Pons (tissue), 1 donor: ENCODE measurements at places on chromosomes 7 and 10.

DNA sequence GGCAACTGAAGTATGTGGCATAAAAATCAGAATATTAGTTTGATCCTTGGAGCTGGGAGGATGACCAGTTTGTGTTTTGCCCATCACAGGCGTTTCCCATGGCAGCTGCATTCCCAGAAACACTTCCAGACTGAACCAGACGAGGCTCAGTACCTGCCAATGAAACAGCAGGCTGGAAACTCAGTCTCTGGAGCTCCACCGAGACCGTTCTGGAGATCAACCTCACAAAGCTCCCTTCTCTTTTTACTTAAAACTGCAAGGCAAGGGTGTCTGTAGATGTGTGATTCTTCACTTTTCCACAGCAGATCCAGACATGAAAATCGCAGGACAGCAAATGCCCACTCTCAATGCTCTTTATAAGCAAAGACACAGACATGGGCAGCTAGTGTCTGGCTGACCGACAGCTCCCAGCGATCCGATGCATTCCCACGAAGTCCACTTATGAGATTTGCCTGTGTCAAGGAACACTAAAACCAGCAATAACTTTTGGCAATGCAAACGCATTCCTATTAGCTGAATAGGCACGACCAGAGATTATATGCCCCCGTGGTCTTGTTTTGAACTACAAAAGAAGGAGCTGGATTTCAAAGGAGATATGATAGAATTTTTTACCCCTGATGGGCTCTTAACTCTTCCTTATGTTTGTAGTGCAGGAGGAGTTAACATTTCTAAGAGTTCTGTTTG lies 72.6 kb downstream of the ADAM12 start:
- no peak for DNase-seq

- DNase-seq = no peak
These were observed 29.3 kb downstream of the CRHR2 start for GRCh38 chr7:30652698-30653641.

DNA sequence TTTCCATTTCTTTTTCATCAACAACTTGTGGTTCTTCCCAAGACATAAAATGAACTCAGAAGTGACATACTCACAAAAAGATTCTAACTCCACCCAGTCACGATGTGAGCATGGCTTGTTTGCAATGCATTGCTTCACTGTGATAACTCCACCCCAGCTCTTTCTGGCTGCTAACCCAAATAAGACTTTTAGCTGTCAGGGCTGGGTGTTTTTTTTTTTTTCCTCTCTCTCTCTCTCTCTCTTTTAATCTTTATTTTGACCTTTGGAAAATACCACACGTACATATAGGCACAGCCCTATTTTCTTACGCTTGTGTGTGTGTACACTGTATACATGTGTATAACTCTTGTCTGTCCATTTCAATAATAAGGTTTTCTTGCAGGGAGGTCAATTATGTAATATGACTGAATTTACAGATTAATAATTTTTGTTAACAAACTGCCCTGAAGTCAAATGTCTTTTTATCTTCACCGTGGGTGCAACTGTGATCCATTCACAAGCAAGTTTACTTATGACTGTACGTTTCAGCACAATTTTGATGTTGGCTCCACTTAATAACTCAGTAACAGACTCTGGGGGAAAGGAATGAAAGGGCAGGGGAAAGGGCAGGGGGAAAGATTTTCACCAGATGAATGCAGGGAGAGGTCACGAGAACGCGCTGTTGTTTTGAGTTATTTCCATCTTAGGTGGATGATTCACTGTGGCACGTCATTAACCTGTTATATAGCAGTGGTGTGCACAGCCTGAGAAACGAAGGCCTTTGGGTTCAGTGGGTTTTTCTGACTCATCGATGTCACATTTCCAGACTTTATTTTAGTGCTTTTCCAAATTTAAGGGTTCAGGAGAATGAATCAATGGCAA lies 49.1 kb downstream of the APBB1IP start:
- peak; percentile 22 for DNase-seq

DNA sequence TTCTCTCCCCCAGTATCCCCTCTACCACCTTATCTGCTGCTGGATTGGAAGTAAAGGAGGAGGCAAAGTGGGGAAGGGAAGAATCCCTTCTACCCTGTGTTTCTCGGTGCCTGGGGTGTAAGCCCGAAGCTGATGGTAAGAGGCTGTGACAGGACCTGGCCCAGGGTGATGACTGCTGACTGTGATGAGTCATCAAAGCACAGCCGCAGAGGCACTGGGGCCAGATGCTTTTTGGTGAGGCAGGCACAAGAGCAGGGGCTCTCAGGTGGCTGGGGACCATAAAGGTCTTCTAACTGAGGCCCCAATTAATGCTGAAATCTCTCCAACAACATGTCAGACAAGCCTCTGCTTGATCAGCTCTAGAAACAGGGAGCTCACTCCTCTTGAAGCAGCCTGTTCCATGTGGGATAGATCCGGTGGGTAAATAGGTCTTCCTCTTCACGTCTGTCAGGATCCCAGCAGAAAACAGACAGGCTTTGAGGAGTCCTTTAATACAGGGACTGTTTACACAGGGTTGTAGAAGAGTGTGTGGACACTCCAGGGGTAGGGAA lies 86.1 kb upstream of the PCBD1 start:
- no peak for DNase-seq

DNA sequence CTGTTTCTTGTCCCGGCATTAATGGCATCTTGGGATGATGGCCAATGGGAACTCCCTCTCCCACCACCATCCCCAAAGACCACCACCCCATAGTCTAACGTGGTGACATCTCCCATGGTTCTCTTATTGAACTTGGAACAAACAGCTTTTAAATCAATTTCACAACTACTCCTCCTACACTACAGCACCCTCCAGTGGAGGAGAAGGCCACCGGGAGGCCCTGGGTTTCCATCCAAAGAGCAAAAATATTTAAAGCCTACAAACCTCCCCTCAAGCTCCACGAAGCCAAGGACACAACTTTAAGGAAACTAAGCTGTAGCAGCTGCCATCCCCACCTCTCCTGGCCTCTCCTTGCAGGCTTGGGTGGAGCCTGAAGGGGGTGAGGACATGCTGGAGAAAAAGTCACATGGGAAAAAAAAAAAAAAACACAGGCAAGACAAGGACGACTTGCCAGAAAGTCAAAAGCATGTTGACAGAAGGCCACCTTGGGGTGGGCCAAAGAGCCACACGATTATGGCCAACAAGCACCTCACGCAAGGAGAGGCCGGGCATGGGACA lies 94.0 kb upstream of the LANCL2 start:
- DNase-seq = no peak

DNA sequence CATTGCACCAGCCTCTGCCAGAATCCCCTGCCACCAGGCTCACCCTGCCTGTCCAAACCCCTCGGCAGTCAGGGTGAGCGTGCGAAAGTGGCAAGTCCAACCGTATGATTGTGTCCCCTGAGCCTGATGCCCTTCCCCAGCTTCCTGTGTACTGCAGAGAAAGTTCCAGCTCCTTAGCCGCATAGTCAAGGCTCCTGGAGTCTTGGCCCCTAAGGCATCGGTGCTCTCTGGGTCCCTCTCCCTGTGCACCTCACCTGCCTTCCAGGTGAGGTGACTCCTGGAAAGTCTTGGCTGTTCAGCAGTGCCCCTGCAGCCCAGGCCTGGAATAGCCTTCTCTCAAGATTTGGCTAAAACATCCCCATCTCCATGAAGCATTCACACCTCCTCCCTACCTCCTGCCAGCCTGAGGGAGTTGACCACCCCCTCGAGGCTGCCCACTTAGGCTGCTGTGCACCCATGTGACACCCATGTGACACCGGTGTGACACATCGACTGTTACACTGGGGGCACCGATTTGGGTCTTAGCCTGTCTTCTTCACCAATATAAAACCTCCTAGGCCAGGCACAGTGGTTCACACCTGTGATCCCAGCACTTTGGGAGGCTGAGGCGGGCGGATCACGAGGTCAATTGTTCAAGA lies 56.1 kb upstream of the ELN start:
- DNase-seq = no peak

- DNase-seq = no peak
These were observed at the start of gene LRRC17 for GRCh38 chr7:102912742-102913141. LRRC17 (plus strand) TSS chr7:102913000; CDS start chr7:102933914, 20,914 bp downstream.

DNA sequence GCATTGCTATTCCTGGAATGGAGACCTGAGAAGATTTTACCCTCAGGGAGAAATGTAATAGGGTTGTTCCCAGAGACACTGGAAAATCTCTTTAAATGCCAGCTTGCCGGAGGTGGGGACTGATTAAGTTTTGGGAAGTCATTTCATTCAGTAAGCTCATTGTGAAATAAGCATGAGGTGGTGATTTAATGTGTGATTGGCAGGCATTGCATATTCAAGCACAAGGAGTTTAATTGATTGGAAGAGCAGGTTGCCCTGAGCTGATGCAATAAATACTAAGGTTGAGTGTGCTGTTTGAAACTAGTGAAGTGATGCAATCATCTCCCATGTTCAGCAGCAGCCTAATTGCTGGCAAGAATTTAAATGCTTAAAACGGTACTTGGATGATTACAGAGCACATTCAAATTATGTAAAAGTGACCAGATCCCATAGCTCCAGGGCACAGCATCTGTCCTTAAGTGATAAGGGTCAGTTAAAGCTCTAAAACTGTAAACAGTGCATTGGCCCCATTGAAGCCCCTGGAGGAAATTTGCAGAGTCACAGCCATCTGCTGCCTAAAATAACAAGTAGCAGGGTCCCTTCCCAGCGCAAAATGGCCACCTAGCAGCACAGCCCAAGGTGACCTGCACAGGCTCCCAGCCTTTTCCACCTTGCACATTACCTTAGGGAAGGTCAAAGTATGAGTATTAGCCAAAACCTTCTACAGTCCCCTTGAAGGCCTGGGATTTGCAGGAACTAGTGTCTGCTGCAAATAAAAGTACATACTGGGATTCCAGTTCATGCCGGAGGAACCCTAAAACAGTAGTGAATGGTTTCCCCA lies 92.1 kb downstream of the CCDC71L start:
- DNase-seq = no peak

GRCh38 chr10:58932577-58933314 lies 243.7 kb upstream of the PHYHIPL start:
- no peak for DNase-seq

GRCh38 chr7:125127304-125127703 lies 197.7 kb upstream of the POT1 start:
- DNase-seq = no peak

DNA sequence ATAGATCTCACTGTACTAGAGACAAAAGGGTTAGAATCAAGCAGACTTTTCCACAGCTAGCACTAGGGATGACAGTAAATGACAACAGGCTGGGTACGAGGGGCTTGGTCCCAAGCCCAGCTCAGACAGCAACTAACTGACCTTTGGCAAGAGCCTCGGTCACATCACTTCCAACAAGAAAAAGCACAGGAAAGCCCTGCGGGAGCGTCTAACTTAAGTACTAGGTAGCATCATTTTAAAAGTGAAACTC lies 22.8 kb downstream of the CALML3 start:
- DNase-seq = no peak

- DNase-seq = no peak
These were observed 104.1 kb downstream of the GRB10 start for GRCh38 chr7:50678586-50678985.

DNA sequence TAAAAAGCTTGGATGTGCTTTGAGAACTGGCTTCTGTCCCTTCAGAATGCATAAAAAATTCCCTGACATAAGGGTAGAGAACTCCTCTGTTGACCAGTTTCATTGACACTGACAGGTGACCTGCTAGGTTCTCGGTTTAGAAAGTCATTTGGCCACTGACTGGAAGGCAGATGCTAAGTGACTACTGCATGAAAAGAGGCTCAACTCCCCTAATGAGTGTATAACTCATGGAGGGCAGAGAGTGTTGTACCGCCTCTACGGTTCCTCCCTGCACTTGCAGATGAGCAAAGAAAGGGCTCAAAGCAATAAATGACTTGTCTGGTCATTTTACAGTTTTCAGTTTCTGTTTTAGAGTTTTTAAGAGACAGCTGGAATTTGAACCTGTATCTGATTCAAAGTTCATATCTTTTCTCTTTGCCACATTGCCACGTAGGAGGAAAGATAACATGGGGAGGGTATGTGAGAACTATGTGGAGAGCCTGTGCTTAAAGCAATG lies 2.9 kb upstream of the FGL2 start:
- DNase-seq = no peak

DNA sequence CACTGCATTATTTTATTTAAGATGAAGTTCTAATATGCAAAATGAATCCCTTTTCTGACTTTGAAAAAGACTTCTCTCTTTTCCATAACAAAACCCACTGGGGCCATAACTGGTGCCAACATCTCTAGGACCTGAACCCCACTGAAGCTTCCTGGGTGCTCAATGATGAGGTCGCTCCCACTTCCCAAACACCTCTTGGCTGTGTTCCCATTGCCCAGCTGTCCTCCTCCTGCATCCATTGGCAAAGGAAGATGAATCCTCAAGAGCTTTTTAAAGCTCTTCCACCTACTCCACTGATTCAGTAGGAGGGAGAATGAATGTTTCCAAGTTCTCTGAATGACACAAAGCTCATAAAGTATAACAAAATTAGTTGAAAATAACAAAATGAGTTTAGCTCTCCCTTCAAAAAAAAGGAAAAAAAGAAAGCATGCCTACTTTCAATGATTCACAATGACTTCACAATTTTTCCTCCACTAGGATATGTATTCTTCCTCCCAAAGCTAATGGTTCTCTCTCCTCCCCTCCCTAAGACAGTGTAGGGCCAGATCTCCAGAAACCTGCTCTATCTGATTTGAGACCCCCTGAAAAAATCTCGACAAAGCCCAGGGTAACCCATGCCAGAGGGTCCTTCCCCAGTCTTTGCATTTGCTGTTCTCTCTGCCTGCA lies 64.8 kb downstream of the SORBS1 start:
- DNase-seq = no peak

DNA sequence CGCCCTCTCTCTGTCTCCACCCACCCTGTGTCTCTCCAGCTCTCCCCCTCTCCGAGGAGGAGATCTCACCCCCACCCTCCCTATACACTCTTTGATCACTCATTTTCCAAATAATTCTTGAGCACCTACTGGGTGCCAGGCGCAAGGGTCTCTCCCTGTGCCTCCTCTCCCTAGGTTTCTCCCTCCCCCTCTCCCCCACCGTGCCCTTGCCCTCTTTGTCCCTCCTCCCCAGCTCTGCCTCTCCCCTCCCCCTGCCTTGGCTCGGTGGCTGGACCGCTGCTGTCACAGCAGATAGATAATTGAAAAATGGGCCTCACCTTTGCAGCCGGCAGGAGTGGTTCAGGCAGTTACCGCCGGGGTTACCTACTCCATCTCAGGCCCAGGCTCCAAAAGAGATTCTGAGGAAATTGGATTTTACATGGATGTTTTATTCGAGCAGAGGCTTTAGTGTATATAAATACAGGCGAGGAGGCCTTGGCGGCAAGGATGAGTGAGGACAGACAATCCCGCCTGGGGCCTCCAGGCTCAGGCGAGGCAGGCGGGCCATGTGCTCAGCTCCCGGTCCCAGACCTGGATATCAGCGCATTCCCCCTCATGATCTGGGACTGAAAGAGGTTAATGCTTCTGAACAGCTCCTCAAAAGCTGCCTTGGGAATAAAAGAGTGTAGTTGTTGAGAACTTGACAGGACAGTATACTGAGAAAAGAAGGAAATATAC lies 60.8 kb upstream of the BTRC start:
- no peak for DNase-seq

DNA sequence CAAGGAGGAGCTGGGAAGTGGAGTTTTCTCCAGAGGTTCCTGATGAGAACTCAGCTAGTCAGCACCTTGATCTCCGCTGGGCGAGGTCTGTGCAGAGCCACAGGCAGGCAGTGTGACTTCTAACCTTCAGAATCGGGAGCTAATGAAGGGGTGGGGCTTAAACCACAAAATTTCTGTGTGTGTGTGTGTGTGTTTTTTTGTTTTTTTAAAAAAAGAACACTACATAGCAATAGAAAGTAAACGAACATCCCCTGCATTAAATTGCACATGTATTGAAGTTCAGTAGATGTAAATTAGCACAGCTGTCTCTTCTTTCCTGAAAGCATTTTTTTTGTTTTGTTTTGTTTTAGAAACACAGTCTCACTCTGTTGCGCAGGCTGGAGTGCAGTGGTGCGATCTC lies 46.2 kb downstream of the RBM17 start:
- no peak for DNase-seq
